ENCODE measurements at places on chromosomes 13 and 19.

DNA sequence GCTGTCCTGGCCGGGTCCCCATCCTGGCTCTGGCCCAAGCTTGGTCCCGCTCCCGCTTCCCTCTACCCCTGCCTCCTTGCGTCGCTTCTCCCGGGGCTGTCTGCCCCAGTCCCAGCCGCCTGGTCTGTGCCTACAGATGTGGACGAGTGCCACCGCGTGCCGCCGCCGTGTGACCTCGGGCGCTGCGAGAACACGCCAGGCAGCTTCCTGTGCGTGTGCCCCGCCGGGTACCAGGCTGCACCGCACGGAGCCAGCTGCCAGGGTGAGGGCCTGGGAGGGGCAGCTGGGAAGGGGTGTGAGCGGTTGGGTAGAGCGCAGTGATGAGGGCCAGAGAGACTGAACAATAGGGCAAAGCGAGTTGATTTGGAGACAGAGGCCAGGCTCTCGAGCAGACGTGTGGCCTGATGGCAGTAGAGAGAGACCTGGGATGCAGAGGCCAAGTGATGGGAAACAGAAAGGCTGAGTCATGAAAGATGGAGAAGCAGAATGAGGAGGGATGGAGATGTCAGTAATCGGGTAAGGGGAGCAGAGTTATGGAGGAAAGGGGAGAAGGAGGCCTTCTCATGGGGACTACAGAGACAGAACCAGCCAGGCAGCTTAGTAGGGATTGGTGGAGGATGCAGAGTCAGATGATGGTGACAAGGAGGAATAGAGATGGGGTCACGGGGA lies 9.4 kb downstream of the LTBP4 start:
- DNase-seq = no peak

- no peak for DNase-seq
These were observed 6.6 kb upstream of the ATP8B3 start for GRCh38 chr19:1818549-1819195.

DNA sequence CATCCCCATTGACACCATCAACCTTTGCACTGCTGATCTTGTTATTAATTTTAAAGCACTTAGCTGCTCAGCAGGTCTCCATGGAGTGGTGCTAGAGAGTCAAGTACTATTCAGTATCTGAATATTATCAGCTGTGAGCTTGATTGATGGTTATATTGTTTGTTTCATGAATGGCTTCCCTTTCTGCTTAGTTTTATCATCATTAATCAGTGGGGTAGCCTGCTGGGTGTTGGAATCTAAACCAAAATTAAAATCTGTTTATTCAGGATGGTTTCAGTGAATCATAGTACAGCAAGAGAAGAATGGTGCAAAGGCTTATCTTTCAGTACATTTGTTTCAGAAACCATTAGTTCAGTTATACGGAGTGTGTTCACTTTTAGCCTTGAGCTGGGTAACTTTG lies 42.5 kb upstream of the SCEL start:
- no peak for DNase-seq

GRCh38 chr19:14915116-14915515 lies 26.2 kb upstream of the OR7C2 start:
- no peak for DNase-seq

DNA sequence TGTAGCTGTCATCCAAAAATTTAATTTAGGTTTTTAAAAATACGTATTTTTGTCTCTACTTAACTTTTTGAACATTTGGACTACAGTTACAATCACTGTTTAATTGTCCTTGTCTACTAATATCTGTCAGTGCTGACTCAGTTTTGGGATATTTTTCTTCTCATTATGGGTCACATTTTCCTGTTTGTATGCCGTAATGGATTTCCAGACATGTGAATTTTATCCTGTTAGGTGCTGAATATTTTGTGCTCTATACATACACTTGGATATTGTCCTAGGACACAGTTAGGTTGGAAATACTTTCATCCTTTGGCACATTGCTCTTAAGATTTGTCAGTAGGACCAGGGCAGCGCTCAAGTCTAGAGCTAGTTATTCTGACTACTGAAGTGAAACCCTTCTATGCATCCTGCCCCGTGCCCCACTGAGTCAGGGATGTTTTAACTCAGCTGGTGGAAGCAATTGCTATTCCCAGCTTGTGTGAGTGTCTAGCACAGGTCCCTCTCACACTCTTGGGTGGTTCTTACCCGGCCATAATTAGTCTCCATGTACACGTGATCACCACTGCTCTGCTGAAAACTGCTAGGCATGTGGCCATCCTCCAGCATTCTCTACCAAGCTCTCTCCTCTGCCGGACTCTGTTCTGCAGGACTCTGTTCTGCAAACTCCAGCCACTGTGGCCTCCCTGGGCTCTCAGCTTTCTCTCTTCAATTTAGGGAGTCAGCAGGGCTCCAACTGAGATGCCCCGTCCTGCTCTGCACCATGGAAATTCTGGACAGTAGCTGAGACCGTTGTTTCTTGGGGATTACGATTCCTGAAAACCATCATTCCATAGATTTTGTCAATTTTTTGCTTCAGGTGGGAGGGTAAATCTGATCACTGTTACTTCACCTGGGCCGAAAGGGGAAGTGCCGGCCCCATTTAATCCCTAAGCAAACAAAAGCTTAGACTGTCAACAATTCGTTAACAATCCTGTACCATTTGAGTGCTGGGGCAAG lies 11.1 kb downstream of the PROZ start:
- DNase-seq = no peak

DNA sequence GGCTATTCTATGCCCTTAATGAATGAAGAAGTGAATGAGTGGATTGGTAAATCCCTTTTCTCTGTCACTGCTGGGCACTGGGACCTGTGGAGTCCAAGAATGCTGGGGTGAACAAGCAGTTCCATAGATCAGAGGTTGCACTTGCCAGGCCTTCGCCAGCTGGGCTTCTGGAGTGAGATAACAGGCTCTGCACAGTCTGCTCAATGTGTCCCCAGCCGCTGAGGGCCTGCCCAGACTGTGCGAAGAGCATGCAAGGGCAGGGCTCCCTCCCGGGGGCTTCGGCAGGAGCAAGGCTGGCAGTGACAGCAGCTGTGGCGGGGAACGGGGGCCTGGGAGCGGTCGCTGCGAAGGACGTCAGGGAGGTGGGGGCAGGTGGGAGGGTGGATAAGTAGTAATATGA lies 51.3 kb downstream of the ZNF536 start:
- DNase-seq = no peak

DNA sequence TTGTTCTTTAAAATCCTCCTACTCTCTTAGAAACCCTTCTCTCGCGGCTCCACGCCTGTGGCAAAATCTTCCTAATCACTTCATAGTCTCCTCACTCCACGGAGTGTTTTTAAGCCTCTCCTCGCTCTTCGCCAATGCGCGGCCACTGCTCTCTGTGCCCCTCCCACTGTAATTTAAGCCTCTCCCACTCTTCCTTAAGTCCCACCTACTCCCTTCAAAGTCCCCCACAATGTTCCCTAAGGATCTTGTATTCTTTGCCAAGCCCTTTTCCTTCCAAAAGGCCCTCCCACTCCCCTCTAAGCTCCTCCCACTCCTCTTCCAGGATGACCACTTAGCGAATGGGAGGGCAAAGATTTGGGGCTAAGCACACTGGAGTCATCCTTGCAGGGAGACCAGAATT lies 1.3 kb downstream of the FIZ1 start:
- no peak for DNase-seq

DNA sequence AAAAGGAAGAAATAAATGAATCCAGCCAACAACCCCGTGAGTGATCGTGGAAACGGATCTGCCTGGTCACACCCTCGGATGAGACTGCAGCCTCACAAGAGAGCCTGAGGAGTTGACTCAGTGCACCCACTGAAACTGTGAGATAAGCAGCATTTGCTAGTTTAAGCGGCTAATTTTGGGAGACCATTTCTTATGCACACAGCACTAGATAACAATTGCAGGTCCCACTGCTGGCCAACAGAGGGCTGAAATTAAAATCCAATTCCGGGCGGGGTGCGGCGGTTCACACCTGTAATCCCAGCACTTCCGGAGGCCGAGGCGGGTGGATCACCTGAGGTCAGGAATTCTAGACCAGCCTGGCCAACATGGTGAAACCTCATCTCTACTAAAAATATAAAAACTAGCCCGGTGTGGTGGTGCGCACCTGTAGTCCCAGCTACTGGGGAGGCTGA lies 3.6 kb downstream of the UQCR11 start:
- no peak for DNase-seq
